Hair follicular keratinocyte (primary cell): ENCODE measurements at places on chromosomes 4 and X. TPM values are rescaled to one million over a fixed set of nuclear protein-coding genes. Genes with fewer than 3 reads are reported as not detected.

SERPINA7 gene
- total RNA-seq: not detected in 2 replicates

PLK4 gene
- 4.6 and 13.1 TPM in 2 replicates for total RNA-seq

FGF2 gene
- total RNA-seq: 1.6 and 3.3 TPM in 2 replicates

NPY2R gene
- not detected in 2 replicates for total RNA-seq

RS1 gene
- not detected in 2 replicates for total RNA-seq

SYTL5 gene
- total RNA-seq: 0.04 and 0.08 TPM in 2 replicates
